HCT116 (cell line): ENCODE measurements at places on chromosomes 3 and 15. TPM values are rescaled to one million over a fixed set of nuclear protein-coding genes. Genes with fewer than 3 reads are reported as not detected.

DNA sequence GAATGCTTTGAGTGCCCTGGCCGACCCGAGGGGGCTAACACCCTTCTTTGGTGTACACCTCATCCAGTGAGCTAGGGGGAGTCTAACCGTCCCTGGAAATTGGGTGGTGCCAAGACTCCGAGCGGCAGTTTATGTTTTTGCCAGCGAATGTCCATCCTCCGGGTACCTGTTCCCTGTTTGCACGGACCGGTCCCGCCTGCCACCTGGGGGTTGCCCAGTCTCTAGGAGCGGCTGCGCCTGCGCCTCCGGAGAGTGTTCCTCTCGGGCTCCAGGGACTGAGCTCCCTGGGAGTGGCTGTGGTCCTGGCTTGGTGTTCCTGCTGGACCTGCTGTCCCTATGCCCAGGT is 913 bp upstream of the WNT7A start:
- peaks cover 33% of the 10 kb centered on the region for H3K27me3 ChIP-seq
- H3K4me1 ChIP-seq, result peaks cover 33% of the 10 kb centered on the region
- no peak for DNase-seq
- H3K27ac ChIP-seq, result no peak overlapping the region
- H3K36me3 ChIP-seq, result no peaks in the 10 kb centered on the region
- H3K4me3 ChIP-seq, result peak overlapping the region; percentile 11

Gene IGSF11
- total RNA-seq, result not detected

- peak overlapping the region; percentile 56 for H3K4me3 ChIP-seq
- no peaks in the 10 kb centered on the region for H3K36me3 ChIP-seq
Observed at GRCh38 chr3:136819392-136819730, 435 bp downstream of the SLC35G2 start.

- H3K36me3 ChIP-seq, result no peaks in the 10 kb centered on the region
- H3K4me1 ChIP-seq, result no peaks in the 10 kb centered on the region
- no peak overlapping the region for H3K27ac ChIP-seq
- no peak for DNase-seq
- H3K4me3 ChIP-seq, result no peak overlapping the region
Observed at GRCh38 chr3:127233371-127233770, 40.4 kb downstream of the PRR23E start.

- no peak overlapping the region for H3K4me3 ChIP-seq
- no peaks in the 10 kb centered on the region for H3K27me3 ChIP-seq
- no peaks in the 10 kb centered on the region for H3K36me3 ChIP-seq
- H3K27ac ChIP-seq, result no peak overlapping the region
- H3K4me1 ChIP-seq, result no peaks in the 10 kb centered on the region
- DNase-seq, result no peak
Observed at GRCh38 chr3:117632191-117632590, 922.6 kb downstream of the TUSC7 start.

- H3K4me1 ChIP-seq, result no peaks in the 10 kb centered on the region
- no peak overlapping the region for H3K27ac ChIP-seq
- H3K36me3 ChIP-seq, result no peaks in the 10 kb centered on the region
- no peak overlapping the region for H3K4me3 ChIP-seq
- DNase-seq, result no peak
Observed at GRCh38 chr15:81882504-81882903, 163.3 kb downstream of the MEX3B start.

Gene KLHL6
- 0.15 TPM for total RNA-seq

Gene MME
- total RNA-seq, result 0.34 TPM

DNA sequence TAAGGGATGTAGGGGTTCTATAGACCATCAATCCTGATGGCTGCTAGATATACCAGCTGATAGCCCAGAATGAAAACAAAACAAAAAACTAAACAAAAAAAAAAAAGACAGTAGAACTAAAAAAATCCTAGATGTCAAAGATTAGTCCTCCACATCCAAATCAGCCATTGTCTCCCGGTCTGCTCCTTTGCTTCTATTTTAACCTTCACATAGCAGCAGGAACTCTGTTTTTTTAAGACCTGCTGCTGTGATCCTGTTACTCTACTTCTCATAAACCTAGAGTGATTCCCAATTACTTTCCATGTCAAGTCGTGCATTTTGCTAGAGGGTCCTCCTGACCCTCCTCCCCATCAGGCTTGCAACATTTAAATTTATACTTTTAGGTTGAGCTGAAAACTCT is 2.5 kb downstream of the IFT122 start:
- no peaks in the 10 kb centered on the region for H3K27me3 ChIP-seq
- H3K4me1 ChIP-seq, result peaks cover 18% of the 10 kb centered on the region
- no peak overlapping the region for H3K4me3 ChIP-seq
- H3K36me3 ChIP-seq, result no peaks in the 10 kb centered on the region; the same call in 1 of the 2 replicates
- H3K27ac ChIP-seq, result no peak overlapping the region
- no peak for DNase-seq

DNA sequence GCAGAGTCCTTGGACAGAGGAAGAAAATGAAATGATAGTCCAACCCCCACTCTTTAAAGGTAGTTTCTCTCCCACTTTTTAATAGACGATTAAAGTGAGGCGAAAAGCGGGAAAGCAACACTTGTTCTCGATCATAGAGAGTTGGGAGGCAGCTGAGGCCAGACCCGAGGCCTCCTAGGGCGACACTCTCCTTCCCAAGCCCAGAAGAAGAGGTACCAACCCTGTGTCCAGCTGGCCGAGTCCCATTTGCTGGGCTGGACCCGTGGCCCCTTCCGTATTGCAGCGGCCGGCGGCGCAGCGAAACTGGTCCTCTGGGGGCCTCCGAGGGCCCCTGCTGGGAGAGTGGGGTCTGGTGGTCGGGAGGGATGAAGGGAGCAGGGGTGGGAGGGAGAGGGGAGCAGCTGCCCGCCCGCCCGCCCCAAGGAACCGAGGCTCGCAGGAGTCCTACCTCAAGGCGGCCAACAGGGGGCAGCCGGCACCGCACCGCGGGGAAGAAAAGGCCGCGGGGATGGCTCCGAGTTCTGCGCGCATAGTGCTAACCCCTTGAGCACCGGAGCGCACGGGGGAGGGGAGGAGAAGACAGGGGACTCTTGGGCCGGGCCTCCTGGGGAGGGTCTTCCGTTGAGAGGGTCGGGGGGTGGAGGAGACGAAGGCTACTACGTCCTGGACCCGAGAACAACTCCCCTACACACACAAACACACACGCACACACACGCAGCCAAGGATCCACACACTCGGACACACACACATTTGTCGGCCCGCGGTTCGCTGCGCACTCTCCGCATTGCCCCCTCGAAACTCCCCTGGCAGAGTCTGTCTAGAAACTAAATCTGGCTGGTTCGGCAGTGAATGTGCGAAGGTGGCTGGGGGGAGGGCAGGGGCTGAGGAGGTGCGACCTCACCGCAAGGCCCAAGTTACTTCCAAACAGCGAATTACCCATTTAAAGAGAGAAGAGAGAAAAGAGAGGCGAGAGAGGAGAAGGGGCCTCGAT is 2.0 kb downstream of the WNT5A start:
- H3K4me1 ChIP-seq, result no peaks in the 10 kb centered on the region
- H3K4me3 ChIP-seq, result no peak overlapping the region
- H3K36me3 ChIP-seq, result no peaks in the 10 kb centered on the region
- DNase-seq, result no peak

Gene HRG
- 0.42 TPM for total RNA-seq

DNA sequence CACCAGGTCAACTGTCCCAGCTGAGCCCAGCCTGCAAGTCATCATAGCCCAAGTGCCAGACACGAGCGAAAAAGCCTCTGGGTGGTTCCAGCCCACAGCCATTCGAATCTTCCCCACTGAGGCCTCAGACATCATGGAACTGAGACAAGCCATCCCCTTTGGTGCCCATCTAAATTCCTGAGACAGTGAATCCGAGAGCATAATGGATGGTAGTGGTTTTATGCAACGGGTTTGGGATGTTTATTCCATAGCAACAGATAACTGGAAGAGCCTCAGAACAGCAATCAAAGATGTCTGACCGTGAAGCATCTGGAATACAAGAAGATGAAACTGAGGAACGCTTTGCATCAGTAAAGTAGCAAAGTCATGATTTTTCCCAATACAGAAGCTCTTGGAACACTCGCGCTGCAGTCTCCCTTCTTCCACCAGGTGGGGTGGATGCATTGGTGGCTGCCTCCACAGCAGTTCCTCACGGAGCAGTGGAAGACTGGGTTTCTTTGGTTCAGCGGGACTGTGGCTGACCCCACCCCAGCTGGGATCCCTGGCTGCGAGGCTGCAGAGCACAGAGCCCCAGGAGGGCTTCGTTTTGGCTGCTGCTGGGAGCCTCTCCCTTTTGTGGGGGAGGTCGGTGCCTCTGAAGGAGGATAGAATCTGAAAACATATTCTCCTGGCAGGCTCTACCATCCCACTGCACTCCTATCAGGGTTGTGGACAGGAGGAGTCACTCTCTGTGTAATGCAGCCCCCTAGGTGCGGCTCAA is 26.4 kb upstream of the PDE8A start:
- no peaks in the 10 kb centered on the region for H3K36me3 ChIP-seq
- peaks cover 12% of the 10 kb centered on the region for H3K4me1 ChIP-seq
- peak; percentile 67 for DNase-seq
- no peaks in the 10 kb centered on the region for H3K27me3 ChIP-seq
- no peak overlapping the region for H3K4me3 ChIP-seq

GRCh38 chr15:58139276-58139988 is 1.3 kb downstream of the AQP9 start:
- no peak overlapping the region for H3K4me3 ChIP-seq
- no peaks in the 10 kb centered on the region for H3K4me1 ChIP-seq

DNA sequence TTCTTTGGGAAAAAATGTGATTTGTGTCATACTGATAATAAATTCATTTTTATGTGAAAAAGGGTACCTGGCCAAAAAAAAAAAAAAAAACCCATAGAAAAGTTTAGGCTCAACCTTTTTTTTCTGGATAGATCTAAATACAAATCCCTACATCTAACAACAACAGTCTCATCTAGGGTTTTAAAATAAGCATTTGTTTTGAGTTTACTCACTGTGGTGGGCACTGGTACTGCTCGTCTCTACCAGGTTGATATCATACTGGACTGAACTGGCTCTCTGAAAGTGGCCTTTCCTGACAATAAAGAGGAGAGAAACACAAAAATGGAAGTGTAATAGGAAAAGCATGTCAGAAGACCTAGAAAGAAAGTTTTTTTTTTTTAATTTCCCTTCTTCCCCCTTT is 52.0 kb downstream of the FBXO22 start:
- no peaks in the 10 kb centered on the region for H3K27me3 ChIP-seq
- no peaks in the 10 kb centered on the region for H3K4me1 ChIP-seq
- H3K36me3 ChIP-seq, result no peaks in the 10 kb centered on the region
- no peak overlapping the region for H3K4me3 ChIP-seq

- H3K27ac ChIP-seq, result peak overlapping the region; percentile 48
- no peaks in the 10 kb centered on the region for H3K27me3 ChIP-seq
- H3K4me1 ChIP-seq, result peaks cover 15% of the 10 kb centered on the region
- H3K4me3 ChIP-seq, result peak overlapping the region; percentile 48
- peak; percentile 67 for DNase-seq
Observed at GRCh38 chr3:46162975-46163555, 45.0 kb downstream of the CCR1 start.

DNA sequence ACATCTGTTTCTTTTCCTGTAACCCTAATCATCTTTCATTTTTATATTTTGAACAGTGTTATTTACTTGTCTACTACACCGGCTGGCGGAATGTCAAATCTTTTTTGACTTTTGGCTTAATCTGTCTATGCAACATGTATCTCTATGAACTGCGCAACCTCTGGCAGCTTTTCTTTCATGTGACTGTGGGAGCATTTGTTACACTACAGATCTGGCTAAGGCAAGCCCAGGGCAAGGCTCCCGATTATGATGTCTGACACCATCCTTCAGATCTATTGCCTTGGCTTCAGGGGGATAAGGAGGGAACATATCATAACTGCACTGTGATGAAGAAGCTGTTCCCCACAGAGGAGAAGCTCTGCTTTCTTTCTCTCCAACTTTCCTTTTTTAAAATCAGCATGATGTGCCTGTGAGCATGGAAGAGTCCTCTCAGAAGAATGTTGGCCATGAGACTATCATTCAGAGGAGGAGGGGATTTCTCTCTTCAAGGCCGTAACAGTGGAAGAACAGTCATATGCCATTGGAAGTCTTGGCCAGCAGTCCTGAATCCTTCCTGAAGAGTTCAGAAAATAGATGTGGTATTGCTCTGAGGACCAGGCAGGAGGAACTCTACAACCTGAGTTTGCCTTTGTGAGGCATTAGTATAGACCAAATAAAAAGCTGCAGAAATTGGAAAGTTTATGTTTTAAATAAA is 69.9 kb downstream of the SEC22A start:
- H3K4me1 ChIP-seq, result no peaks in the 10 kb centered on the region
- no peaks in the 10 kb centered on the region for H3K27me3 ChIP-seq
- no peak overlapping the region for H3K4me3 ChIP-seq
- no peak overlapping the region for H3K27ac ChIP-seq

DNA sequence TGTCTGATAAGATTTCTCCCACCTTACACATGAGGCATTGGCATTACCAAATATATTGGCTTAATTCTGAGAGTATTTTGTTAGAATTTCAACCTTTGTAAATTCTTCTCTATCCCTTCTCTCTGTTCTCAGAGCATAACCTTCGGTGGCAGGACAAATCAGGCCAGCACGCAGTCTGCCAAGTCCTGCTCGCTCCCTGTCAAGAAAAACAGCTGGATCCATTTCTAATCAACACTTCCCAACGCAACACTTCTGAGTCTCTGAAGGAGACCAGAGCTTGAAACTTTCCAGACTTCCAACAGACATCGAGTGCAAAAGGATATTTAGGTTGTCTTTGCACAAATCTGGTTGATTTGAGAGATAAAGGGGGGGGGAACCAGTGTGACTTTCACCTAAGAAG is 125.7 kb downstream of the SV2B start:
- H3K4me1 ChIP-seq, result no peaks in the 10 kb centered on the region
- H3K4me3 ChIP-seq, result no peak overlapping the region
- no peaks in the 10 kb centered on the region for H3K36me3 ChIP-seq
- no peak overlapping the region for H3K27ac ChIP-seq
- H3K27me3 ChIP-seq, result peaks cover 39% of the 10 kb centered on the region

GRCh38 chr3:73669260-73669659 is 44.5 kb upstream of the PDZRN3 start:
- H3K4me3 ChIP-seq, result no peak overlapping the region
- DNase-seq, result no peak
- no peaks in the 10 kb centered on the region for H3K27me3 ChIP-seq

Gene GJD2
- total RNA-seq, result not detected

Gene GOLGA6L2
- not detected for total RNA-seq
